WTC11 (cell line): ENCODE measurements at places on chromosomes 5 and 9. TPM values are rescaled to one million over a fixed set of nuclear protein-coding genes. Genes with fewer than 3 reads are reported as not detected.

DNA sequence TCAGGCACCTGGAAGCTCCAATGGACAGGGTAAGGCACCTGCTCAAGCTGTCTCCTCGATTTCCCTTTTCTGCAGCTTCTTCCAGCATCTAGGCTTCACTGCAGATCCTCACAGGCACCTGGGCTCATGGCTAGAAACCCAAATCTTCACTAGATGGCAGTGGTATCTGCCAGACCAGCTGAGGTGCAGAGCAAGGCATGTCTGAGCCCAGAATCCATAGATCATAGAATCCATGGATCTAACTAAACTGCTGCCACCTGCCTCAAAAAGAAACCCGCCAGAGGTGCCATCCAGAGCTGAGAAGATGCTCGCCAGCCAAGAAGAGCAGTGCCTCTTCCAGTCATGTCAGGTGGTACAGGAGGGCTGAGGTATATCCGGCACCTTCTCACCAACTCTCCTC lies 6.9 kb downstream of the SHC3 start:
- H3K4me1 ChIP-seq: peaks cover 24% of the 10 kb centered on the region
- H3K36me3 ChIP-seq: 0 out of 2 replicates have a peak, but pooled peaks cover 2% of the 10 kb centered on the region
- no peak overlapping the region for H3K4me3 ChIP-seq
- peaks cover 9% of the 10 kb centered on the region for H3K27me3 ChIP-seq
- DNase-seq: no peak

GRCh38 chr5:76069061-76069735 lies 14.0 kb upstream of the SV2C start:
- H3K4me3 ChIP-seq: no peak overlapping the region
- H3K27me3 ChIP-seq: no peaks in the 10 kb centered on the region; the same call in none of the 2 replicates
- no peaks in the 10 kb centered on the region for H3K36me3 ChIP-seq
- no peak overlapping the region for H3K27ac ChIP-seq
- no peak for DNase-seq

- no peak overlapping the region for H3K27ac ChIP-seq
- no peak overlapping the region for H3K4me3 ChIP-seq
- peaks cover 4% of the 10 kb centered on the region; the same call in 1 of the 2 replicates for H3K4me1 ChIP-seq
- no peaks in the 10 kb centered on the region for H3K27me3 ChIP-seq
Observed at GRCh38 chr5:95022967-95023695, 261.8 kb downstream of the MCTP1 start.

CARTPT gene
- not detected in 3 replicates for total RNA-seq

PCDHGA1 gene
- 1.1 to 1.5 TPM (median 1.2 TPM) in 3 replicates for total RNA-seq

CCDC152 gene
- total RNA-seq: 15.1 to 19.0 TPM (median 18.8 TPM) in 3 replicates

TOR1A gene
- 27.7 to 32.7 TPM (median 28.7 TPM) in 3 replicates for total RNA-seq

SOX30 gene
- 0.41 to 0.55 TPM (median 0.46 TPM) in 3 replicates for total RNA-seq

POLR1E gene
- 31.4 to 39.6 TPM (median 38.8 TPM) in 3 replicates for total RNA-seq

AJM1 gene
- total RNA-seq: 1.6 to 1.7 TPM (median 1.6 TPM) in 3 replicates
